ENCODE measurements at places on chromosomes 5 and 9.

DNA sequence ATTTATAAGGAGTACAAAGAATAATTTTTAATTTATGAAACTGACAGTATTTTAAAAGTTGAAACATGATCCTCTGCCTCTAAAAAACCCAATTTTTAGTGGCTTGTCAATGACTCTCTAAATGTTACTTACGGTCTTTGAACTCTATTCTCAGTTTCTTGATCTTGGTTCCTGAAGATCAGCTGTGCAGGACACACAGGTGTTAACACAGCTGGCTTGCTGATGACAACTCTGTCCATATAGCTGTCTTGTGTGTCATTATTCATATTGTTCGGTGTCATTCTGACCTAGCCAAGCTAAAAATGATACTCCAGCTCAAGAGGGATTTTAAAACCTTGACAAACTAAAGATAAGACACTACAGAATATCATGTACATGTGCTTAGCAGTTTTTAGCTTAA is 314.5 kb downstream of the CCDC171 start:
- DNase-seq = no peak

DNA sequence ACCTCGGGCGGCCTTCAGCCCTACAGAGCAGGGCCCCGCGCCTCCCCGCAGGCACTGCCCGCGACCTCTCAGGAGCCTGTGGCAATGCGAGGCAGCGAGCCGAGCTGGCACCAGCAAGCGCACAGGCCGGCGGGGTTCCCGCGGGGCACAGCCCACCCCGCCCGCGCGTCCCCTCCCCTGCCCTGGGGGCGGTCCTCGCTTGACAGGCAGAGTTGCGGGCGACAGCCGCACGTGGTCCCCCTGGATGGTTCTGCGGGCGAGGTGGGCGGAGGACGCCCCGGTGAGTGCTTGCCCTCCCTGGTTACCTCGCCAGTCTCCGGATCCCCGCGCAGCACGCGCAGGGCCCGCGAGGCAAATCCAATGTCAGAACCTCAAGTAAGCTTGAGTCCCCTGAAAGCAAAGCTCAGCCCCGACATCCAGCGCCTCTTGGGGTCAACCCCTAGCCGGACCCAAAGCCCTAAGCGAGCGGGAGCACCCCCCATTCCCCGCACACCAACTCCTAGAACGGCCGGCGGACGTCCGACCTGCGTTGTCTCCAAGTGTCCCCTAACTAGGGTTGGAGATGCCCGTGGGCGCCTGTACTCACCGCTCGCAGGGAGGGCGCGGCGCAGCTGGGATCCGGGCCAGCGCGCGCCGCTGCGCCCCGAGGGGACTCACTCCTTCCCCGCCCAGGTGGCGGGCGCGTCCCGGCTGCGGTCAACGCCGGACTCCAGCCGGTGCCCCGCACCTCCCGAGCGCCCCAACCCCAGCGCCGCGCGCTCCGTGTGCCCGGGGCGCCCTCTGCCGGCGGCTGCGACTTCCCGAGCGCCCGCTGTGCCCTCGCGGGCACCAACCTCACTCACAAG is at the start of gene DRD1:
Gene DRD1, minus strand, starts transcription at position 123 of the 845 bp plus-strand sequence. CDS start 1,083 bp downstream, outside the sequence.
- no peak for DNase-seq

DNA sequence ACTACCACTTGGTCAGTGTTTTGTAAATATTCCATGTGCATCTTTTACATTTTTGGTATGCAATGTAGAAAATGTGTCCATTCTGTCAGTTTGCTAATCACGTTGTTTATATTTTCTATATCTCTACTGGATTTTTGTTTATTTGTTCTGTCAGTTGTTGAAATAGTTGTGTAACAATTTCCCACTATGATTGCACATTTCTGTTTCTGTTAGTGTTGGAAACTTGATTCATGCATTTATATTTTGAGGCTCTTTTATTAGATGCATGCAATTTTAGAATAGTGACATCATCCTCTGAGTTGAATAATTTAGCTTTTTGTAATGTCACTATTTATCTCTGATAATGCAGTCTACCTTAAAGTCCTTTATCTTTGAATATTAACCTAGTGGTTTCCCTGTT is 25.8 kb upstream of the LECT2 start:
- no peak for DNase-seq

DNA sequence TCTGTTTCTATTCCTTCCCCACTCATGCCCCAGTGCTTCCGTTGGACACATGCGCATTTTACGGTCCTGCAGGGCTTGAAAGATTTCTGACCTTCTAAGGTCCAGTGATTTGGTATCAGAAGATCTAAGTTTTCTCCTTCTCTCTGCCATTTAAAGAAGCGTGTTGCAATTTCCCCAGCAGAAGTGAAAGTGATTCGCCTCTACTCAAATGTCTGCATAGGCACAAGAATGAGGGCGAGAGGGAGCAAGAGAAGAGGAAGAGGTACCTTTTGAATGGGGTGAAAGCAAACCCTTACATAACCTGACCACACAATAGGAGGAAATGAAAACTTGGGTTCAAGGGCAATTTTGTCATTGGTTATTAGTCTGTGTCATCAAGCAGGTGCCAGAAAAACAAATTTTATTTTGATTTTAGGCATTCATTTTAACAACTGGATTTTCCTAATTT is 31.7 kb upstream of the NR3C1 start:
- DNase-seq = peak; percentile 88

GRCh38 chr9:136847088-136847825 is 2.0 kb upstream of the PHPT1 start:
- peak; percentile 67 for DNase-seq

GRCh38 chr5:179323026-179323870 is 22.0 kb downstream of the ADAMTS2 start:
- DNase-seq = no peak

DNA sequence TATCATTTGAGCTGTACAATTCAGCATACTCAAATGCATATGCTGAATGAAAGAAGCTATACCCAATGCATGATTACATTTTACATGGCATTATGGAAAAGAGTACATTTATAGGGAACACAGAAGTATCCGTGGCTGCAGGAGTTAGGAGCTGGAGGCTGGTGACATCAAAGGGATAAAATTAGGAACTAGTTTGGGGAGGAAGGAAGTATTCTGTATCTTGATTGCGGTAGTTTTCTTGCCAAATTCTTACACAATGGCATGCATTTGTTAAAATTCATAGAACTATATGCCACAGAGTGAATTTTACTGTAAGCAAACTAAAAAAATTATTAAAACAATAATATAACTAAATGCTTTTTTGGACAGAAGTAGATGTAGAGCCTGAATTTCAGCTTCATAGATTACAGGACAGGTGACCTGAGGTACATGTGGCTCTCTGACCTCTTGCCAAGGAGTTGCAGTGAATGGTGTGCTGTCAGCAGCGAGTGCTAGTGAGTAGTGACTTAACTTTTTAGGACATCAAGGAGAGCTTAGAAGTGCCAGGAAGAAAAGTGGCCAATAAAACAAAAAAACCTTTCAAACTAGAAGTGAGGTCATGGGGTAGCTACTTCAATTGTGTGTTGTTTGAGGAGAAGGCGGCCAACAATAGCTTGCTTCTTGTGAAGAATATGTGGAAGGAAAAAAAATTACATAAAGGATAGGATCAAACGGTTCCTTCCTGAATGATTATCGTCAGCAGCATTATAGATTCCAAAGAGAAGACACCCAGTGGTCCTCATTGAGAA is 514.9 kb upstream of the CLINT1 start:
- peak; percentile 13 for DNase-seq

- no peak for DNase-seq
Measured at GRCh38 chr9:105233873-105234272, 10.6 kb upstream of the SLC44A1 start.

GRCh38 chr9:71737455-71737854 is 30.9 kb downstream of the CEMIP2 start:
- no peak for DNase-seq
